Naive thymus-derived CD8-positive, alpha-beta T cell (primary cell): ENCODE measurements at places on chromosomes 13 and 19.

DNA sequence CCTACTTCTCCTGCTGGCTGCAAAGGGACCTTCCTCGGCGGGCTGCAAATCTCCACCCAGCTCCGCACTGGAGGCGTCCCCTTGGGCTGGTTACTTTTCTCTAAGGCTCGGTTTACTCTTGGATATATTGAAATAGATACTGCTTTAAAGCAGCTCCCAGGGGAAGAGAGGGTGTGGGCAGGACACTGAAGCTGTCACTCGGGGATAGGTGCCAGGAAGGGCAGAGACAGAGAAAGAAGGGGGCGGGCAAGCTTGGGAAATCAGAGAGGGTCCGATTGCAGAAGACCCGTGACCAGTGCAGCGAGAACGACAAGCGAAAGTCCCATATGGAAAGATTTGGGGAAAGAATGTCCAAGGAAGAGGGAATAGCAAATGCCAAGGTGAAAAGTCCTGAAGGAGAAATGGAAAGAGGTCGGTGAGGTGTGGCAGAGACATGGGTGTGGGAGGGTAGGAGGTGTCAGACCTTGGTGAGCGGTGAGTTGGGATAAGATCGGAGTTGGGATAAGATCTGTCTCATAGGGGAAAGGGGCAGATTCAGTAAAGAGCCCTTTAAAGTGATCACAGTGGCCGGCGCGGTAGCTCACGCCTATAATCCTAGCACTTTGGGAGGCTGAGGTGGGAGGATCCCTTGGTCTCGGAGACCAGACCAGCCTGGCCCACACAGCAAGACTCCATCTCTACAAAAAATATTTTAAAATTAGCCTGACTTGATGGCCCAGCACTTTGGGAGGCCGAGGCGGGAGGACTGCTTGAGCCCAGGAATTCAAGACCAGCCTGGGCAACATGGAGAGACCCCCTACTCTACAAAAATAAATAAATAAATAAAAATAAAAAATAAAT is 618 bp downstream of the THSD8 start:
- DNase-seq: no peak

DNA sequence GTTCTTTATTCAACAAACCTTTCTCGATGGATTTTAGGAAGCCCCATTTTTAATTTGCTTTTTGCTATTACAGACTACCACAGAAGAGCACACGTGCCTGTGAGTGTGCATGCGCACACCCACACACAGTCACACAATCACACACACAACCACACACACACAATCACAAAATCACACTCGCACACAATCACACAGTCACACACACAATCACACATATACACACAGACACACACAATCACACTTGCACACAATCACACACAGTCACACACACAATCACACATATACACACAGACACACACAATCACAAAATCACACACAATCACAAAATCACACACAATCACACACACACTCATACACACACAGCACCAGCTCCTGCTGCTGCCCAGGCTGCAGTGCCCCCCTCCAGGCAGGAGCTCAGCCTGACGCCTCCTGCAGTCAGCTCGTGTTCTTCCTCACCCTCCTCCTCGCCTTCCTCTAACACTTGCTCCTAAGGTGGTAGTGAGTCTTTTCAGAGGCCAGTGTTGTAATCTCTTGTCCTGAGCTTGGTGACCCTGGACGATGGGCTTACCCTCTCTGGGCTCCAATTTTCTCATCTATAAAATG is 125.0 kb upstream of the SOX1 start:
- no peak for DNase-seq

DNA sequence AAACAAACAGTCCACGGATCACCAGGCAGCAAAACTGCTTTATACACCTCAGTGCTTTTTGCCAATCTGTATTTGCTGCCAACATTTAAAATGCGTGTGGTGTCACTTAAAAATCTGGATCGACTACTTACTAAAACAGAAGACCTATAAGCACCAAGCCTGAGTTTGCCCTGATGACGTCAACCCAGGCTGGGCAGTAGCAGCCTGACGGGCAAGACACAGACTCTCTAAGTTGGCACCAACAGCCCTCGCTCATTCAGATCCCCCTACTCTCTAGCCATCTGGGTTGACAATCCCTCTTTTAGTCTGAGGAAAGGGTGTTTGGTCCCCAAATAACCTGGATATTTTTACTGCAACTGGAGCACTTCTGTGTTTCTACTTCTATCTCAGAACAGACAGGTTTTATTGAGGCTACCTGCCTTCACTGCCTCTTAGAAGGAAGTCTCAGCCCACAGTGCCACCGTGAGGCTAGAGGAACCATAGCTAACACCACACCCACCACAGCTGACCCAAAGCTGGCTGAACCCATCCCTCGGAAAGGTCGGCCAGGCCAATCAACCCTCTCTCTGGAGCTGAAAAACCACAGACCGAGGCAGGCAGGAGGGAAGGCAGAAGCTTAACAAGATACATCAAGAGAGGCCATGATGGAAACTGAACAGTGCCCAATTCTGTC is 6.9 kb downstream of the SUGP2 start:
- DNase-seq: no peak

GRCh38 chr13:44368599-44369368 is 4.8 kb upstream of the SERP2 start:
- no peak for DNase-seq

GRCh38 chr19:364496-365287 is 20.1 kb upstream of the MIER2 start:
- no peak for DNase-seq

- no peak for DNase-seq
Observed at GRCh38 chr13:35909837-35910540, 221.2 kb downstream of the DCLK1 start.

- DNase-seq: no peak
Observed at GRCh38 chr13:32837307-32837972, 178.8 kb upstream of the KL start.

GRCh38 chr19:7598180-7598579 is 2.5 kb downstream of the CAMSAP3 start:
- no peak for DNase-seq

- DNase-seq: no peak
Observed at GRCh38 chr13:90414691-90415596, 932.5 kb upstream of the MIR17HG start.

DNA sequence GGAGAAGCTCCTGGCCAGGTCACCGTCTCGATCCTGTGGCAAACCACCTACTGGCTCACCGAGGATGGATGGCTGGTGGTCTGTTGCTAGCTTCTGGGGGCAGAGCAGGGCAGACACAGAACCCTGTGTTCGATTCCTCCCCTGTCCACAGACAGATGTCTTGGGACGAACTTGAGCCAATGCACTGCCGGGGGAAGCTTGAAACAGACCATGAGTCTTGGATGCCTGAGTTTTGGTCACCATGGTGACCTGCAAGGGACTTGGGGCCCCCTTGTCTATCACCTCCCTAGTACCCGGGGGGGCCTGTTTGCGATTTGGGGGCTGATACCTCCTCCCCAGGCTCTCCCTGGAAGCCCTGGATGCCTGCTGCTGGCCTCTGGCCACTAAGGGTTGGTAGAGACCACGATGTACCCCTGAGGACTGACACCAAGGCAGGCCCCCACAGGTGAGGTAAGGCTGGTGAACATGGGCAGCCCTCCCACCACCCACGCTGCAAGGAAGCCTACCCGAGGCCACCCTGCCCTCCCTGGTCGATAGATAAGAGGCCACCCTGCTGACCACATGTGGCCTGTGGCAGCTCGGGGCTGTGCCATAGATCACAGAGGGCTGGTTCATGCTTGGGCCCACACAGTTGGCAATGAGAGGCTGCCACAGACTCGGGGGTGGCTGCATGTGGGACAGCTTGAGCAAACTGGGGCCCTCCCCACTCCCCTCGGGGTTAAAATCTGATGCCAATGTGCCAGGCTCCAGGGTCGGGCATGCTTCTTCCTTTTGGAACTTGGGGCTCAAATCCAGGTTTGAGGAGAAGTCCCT is 10.7 kb downstream of the IQCN start:
- no peak for DNase-seq

DNA sequence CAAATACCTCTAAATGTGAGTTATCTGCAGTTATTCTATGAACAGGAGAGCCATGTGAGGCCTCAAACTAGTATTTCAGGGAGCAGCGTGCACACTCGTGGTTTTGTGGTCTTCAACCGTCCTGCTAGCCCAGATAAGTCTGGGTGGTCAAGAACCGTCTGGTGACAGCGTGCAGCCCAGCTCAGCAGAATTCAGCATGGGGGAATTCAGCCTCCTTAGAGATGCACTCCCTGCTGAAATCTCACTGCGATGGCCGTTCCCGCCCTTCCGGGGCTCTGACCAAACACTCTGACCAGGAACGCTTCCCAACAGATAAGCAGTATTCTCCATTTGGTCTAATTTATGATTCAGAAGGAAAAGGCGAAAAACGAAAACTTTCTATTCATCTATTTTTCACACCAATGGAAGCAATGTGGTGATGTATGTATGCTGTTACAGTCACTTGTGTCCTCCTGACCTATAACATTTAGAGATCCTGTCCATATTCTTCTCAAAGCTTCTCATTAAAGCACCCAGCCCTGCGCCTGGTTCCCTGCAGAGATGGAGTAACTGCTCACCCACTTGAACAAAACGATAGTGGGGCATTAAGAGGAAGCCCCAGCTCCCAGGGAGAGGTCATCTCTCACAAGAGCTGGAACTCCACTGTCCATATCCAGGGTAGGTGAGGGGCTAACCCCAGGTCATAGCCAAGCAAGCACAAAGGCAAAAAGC is 2.9 kb downstream of the ANKRD27 start:
- DNase-seq: no peak

GRCh38 chr13:22599156-22599555 is 581.6 kb upstream of the SGCG start:
- no peak for DNase-seq

GRCh38 chr13:27967203-27967735 is 1.8 kb downstream of the CDX2 start:
- no peak for DNase-seq

- DNase-seq: no peak
Observed at GRCh38 chr19:41219924-41220567, 1.0 kb downstream of the AXL start.

- peak; percentile 91 for DNase-seq
Observed at GRCh38 chr19:49812997-49813861, at the start of gene FUZ. Gene FUZ, minus strand, starts transcription at chr19:49813292. Its CDS starts 186 bp downstream, at chr19:49813106.

DNA sequence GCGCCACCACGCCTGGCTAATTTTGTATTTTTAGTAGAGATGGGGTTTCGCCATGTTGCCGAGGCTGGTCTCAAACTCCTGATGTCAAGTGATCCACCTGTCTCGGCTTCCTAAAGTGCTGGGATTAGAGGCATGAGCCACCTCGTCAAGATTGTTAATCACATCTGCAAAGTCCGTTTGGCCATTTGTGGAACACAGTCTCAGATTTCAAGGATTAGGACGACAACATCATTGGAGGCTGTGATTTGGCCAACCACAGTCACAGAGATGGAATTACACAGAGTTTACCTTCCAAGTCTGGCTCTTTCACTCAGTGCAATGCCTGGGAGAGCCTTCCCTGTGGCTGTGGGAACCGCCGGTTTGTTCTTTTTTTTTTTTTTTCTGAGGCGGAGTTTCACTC is 17.8 kb downstream of the SULT2B1 start:
- no peak for DNase-seq

DNA sequence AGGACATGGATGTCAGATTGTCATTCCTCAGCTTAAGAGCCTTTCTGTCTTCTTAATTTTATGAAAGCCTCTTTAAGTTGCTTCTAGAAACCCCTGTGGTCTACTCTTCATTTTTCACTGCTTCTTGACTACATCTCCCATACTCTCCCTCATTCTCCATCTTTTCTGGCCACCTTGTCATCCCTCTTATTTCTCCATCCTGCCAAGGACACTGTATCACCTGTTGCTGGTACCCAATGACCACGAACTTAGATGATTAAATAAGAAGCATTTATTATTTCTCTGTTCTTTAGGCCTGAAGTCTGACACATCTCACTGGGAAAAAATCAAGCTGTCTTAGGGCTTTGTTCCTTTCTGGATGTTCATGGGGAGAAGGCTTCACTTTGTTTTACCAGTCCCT is 9.2 kb downstream of the ZNF223 start:
- no peak for DNase-seq

GRCh38 chr13:42116225-42116624 is 67.8 kb downstream of the DGKH start:
- DNase-seq: no peak

DNA sequence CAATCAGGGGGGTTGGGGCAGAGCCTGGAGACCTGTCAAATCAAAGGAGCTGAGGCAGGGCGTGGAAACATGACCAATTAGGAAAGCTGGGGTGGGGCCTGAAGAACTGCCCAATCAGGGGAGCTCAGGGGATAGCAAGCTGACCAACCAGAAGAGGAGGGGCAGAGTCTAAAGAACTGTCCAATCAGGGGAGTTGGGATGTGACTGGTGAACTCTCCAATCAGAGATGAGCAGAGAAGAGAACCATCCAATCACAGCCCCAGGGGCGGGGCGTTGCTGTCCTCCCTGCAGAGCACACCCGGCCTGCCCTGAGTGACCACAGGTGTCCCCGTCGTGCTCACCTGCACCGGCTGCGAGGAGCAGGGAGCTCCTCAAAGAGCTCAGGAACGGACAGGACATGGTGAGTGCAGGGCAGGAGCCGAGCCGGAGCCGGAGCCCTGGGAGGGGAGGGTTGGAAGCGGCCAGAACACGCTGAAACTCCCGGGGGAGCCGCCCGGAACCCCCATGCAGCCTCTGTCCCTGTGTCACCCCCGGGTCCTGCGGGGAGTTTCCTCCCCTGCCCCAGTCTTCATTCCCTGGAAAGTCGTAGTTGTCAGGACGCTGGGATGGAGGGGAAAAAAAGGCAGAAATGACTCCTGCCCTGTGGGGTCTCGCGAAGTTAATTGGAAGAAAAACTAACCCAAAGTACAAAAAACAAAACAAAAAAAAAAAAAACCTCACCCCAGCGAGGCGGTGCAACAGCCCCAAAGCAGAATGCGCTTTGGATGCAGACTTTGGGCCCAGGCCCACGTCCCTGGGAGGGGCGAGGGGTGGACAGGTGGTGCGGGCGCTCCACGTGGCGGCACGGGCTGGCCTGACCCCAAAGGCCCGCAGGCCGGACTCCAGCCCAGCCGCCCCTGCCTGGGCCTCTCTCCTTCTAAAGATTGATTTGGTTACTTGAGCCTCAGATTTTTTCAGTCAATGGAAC is at the start of gene ZNF556:
ZNF556 (plus strand) TSS at position 311 of the 967 bp plus-strand sequence; CDS start at position 398, 87 bp downstream.
- no peak for DNase-seq

DNA sequence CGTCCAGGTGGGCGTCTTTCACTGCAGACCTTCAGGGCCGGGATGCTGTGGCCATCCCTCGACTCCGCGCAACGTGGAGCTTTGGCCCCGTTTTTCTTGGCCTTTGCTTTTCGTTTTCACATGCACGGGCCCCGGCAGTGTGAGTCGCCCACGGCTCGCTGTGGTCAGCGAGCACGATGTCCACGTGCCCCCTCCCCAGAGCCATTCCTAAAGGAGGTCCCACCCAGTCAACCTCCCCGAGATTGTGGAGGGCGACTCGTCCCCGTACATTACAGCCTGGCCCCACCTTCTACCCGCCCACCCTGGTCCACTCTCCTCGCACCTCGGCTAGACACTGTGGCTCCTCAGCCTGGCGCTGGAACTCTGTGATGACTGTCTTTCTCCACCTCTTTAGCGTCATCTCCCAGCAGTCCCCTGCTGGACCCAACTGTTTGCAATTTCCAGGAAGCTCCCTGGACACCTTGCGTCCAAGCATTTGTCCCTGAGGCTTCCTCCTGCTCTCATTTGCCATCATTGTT is 405 bp downstream of the ZNF446 start:
- DNase-seq: no peak

- DNase-seq: no peak
Observed at GRCh38 chr19:682678-683320, 6.6 kb downstream of the FSTL3 start.
